ENCODE measurements at places on chromosomes 7 and 10.
A peak's percentile ranks its signal among the peaks of the same experiment; 100 is the strongest.

DNA sequence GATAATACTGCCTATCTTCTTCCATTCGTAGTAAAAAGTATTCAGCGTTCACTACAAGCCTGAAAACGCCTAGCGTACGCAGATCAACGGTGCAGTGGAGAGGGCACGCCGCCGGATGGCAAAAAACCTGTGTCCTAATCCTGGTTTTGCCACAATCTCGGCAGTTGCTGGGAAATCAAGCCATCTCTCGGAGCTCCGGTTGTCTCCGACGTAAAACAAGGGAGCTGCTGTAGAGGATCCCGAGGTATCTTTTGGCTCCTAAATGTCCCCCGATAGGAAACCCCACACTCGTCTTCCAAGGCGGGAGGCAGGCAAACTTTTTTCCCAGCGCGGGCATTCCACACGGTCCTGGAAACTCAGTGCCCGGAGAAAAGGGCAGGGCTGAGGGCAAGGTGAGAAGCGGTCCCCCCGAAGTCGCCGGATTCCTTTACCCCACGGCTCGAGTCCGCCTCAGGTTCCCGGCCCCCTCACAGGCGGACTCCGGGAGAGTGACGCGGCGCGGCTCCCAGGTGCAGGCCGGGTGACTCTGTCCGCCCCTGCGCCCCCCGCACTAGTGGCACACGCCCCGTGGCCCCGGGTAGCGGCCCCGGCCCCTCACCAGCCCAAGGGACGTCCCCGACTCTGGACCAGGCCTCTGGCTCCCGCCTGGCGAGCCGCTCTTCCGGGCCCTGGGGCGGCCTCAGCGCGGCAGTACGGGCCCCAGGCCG is 649 bp downstream of the IDE start:
- DNase-seq: peak; percentile 37

- DNase-seq: no peak
Observed at GRCh38 chr10:51773681-51774080, 74.3 kb upstream of the CSTF2T start.

DNA sequence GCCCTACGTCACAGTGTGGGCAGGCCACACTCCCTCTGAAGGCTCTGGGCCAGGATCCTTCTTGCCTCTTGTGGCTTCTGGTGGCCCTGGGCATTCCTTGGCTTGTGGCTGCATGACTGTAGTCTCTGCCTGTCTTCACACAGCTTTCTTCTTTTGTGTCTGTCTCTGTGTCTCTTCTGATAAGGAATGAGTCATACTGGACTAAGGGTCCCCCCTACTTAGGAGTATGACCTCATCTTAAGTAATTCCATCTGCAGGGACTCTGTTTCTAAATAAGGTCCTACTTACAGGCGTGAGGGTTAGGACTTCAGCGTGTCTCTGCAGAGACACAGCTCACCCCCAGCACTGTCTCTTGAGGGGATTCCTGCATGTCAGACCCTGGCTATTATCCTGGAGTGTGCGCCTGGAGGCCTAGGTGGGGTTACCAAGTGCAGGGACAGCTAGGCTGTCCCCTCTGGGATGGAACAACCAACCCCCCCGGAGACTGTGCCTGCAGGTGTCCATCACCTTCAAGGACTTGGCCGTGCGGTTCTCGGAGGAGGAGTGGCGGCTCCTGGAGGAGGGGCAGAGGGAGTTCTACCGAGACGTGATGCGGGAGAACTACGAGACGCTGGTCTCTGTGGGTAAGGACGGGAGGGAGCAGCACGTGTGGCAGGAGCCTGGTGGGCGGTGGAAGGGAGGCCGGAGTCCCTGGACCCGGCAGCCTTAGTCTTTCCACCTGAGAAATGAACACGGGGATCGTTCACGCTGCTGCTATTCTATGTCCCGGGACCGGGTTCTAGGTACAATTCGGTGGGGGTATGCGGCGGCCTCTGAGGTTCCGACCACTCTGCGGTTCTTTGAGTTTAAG is 54.1 kb downstream of the ZNF467 start:
- no peak for DNase-seq

GRCh38 chr7:121513105-121513504 is 117.0 kb upstream of the FAM3C start:
- no peak for DNase-seq

DNA sequence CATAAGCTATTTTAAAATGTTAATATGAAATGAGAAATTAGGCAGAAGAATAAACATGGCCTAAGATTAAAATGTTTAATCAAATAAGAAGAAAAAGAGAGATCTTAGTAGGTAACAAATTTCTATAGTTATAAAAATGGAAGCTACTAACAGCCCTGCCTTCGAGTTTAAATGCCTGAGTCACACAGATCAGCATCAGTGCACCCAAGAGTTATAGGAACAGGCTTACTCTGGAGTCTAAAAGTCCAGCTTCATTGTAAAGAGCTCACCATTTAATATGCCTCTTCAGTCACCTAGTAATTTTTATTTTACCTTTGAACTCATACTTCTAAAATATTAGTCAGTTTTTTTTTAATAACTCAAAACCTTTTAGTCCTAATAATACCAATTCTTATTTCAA is 52.6 kb downstream of the BRI3 start:
- DNase-seq: no peak

DNA sequence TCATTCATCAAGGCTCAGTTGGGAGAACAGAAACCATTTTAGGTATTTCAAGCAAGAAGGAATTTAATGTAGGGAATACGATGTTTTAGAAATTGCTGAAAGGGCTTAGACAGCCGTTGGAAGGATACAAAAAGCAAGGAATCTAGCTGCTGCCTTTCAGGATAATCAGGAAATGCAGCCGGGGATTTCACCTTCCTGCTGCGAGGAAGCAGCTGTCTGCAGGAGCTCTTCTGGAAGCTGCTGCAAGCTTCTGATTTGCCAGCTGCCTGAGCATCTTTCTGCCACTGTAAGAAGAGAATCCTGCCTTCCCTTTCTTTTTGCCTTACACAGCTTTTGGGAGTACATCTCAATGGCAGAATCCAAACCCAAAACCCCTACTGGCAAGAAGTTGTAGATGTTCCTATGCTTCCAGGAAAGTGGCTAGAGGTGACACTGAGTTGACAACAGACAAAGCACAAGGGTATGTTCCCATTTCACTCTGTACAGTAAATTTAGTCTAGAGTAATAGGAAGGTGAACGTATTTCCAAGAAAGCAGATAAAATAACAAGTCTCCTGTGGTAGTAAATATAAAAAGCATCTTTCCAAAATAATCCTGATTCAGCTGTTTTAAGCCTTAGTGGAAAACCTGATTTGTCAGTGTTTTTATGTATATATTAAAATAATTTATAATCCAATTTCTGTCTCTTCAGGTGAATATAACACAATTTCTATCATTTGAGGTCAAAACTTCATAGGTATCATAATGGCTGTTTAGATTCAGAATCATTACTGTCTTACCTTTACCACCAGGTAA is 148.4 kb upstream of the LRGUK start:
- DNase-seq: no peak

DNA sequence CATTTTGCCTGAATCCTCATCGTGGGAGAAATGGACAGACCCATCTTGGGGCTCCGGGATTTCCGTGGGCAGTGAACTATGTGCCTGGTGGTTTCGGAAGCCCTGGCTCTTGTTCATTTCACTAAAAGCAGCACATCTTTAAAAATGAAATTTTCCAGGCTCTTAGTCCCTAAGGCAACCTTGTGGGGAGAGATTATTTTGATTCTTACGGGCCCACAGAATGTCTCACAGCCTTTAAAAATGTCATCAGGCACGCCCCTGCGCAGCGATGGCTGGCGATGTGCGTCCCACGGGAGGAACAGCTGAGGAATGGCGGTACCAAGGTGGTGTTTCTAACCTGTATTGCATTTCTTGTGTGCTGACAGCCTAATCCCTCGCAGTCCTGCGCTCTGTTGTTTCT is 189.7 kb downstream of the CCDC3 start:
- DNase-seq: no peak

DNA sequence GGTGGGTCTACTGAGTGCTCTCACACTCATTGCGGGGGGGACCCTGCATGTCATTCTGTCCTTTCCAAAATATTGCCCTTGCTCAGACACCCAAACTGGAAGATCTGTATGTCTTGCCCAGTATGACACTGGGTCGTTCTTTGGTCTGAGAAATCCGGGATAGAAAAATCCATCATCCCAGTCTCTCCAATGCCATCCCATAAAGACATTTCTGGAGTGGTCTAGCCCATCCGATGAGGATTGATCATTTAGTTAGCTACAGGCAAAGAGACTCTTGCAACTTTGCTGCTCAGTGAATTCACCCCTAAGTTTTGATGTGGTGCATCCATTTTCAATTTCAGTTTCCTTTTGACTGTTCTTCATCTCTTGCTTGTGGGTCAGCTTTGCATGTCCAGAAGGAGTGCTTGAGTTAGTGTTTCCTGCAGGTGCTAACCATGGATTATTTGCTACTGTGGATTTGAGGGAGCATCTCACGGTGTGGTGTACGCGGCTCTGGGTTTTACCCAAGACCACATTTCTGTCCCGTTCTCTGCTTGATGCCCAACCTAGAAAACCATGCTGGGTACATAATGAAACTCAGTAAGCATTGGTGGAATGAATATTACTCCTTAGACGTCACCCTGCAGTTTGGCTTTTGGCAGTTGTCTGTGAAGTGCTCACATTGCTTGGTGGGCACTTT is 247.0 kb upstream of the MKI67 start:
- no peak for DNase-seq

DNA sequence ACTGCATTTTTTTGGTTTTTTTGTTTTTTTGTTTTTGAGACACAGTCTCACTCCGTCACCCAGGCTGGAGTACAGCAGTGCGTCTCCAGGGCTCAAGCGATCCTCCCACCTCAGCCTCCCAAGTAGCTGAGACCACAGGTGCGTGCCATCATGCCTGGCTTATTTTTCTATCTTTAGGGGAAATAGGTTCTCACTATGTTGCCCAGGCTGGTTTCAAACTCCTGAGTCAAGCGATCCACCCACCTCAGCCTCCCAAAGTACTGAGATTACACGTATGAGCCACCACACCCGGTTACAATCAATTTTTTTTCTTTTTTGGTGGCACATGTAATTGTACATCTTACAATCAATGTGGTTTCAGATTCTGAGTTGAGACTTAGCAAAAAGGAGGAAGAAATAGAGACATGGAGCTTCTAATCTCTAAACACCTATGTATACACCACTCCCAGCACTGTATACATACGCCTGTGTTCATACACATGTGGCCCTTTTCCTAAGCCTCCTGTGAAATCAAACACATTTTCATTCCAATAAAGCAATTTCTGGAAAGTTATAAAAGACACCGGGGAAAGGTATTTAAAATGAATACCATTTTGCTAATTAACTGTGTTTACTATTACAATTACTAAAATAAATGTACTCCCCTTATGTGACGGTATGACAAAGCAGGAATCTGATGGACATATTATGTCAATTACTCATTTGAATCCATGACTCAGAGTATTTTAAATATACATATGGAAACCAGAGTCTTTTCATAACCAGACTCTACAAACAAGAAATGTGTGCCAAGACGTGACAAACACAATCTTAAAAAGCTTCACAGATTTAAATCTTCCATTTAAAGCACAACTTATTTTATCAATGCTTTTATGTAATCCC is 40.9 kb downstream of the SMURF1 start:
- DNase-seq: no peak

GRCh38 chr7:136290351-136290750 is 313.2 kb upstream of the MTPN start:
- no peak for DNase-seq

DNA sequence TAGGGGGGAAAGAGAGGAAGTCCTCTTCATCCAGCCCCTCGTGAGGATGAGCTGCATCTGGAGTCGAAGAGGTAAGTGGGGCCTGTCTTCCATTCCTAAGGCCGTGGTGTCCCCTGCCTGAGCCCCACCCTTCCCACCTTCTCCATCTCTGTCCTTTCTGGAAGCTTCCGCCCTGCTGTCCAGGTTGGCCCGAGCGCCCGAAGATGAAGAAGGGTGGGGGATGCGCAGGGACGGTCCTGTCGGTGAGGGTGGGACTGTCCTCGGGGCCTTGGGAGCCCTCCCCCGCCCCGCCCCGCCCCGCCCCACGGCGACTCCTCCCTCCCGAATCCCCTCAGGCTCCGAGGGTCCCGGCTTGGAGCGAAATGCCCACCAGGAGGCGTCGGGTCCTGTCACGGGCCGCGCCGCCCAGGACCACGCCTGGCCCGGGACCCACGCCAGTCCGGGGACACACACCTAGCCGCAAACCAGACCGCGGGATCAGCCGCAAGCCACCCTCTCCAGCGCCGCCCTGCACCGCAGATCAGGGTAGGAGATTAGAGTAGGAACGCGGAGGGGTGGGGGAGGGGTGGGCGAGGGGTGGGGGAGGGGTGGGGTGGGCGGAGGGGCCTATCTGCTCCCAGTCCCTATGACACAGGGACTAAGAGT is 15.3 kb downstream of the GPRIN2 start:
- DNase-seq: no peak

GRCh38 chr7:139426258-139427028 is 57.0 kb downstream of the KLRG2 start:
- no peak for DNase-seq

DNA sequence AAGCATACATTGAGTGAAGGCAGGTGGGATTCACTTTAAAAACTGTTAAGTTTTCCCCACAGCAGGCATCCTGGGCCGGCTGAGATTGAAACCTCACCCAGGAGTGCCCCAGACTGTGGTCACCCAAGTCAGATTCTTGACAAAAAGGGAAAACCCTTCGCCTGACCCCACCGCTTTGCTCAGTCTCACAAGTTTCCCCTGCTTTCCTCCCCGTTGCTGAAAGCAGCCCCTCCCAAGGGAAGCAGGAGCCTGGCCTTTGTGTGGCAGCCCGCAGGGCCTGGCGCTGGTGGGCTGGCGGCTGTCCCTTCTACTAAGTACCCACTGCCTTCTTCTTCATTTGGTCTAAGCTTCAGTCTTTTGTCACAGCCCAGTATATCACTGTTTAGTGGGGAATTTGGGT is 16.0 kb downstream of the RNF32 start:
- DNase-seq: no peak

GRCh38 chr7:20194343-20194995 is 22.7 kb downstream of the MACC1 start:
- no peak for DNase-seq

DNA sequence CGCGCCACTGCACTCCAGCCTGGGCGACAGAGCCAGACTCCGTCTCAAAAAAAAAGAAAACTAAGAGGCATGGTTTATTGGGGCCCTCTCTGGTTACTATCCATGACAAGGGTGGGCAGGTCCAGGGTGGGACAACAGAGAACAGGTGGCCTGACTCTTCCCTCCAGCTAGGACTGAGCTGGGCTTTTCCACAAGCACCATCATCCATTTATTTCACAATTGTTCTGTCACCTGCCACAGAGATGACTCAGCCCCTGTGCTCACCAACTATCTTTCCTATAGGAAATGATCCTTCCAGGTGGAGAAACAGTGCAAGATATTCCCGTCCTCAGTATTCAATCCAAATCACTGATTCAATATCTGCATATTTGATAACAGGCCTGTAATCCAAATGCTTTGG is 44.9 kb upstream of the MYL10 start:
- no peak for DNase-seq

GRCh38 chr10:51744235-51745000 is 45.0 kb upstream of the CSTF2T start:
- DNase-seq: no peak

GRCh38 chr7:8249121-8249520 is 12.8 kb downstream of the ICA1 start:
- no peak for DNase-seq

- DNase-seq: no peak
Observed at GRCh38 chr10:73814896-73815718, 3.7 kb upstream of the NDST2 start.

GRCh38 chr10:3754727-3755439 is 30.1 kb downstream of the KLF6 start:
- no peak for DNase-seq

Data from CD8-positive, alpha-beta memory T cell (primary cell).